ENCODE measurements at places on chromosomes 16 and 17. TPM values are rescaled to one million over a fixed set of nuclear protein-coding genes. Genes with fewer than 3 reads are reported as not detected.
A peak's percentile ranks its signal among the peaks of the same experiment; 100 is the strongest.

DNA sequence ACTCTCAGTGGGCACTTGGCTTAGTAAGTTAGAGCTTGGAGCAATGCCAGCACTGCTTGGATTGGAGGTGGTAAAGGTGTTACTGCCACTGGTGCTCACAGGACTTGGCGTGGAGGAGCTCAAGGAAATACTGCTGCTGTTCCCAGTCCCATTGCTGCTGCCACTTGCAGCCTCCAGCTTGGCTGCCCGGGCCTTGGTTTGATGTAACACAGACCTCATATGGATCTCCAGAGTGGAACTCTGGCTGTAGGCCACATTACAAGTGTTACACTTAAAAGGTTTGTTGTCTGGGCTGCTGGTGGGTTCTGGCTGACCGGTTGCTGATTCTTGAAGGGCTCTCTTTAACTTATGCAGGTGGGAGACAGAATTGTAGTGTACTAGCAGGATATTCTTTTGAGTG, 250.3 kb downstream of the ZFHX3 start:
- no peak for DNase-seq

DNA sequence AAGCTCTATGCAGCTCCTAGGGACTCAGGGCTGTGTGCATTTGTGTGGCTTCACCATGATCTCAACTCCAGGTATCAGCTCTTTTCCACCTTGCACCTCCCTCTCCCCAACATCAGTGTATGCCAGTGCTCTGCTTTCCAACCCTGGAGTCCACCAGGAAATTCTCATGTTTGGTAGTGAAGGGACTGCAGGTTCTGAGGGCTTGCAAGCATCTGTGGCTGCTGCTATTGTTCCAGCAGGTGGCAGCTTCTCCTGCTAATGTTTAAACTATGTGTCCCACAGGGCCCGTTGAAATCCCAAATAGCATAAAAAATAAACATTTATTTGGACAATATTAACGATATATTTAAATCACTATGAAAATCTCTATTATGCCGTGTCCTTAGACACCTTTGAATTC, 82.0 kb downstream of the RGS9 start:
- no peak for DNase-seq

GRCh38 chr17:73387746-73388577, 76.2 kb upstream of the CDC42EP4 start:
- DNase-seq = peak; percentile 30

MMP28 gene
- 0.40 TPM for total RNA-seq

HIGD1B gene
- total RNA-seq = not detected
